ENCODE measurements at places on chromosomes 13 and 19. TPM values are rescaled to one million over a fixed set of nuclear protein-coding genes. Genes with fewer than 3 reads are reported as not detected.

GRCh38 chr19:54429545-54430227, 14.4 kb downstream of the TTYH1 start:
- H3K27ac ChIP-seq: no peak overlapping the region
- no peak for DNase-seq
- H3K27me3 ChIP-seq: peaks cover 79% of the 10 kb centered on the region
- H3K4me3 ChIP-seq: no peak overlapping the region
- H3K36me3 ChIP-seq: no peaks in the 10 kb centered on the region

DNA sequence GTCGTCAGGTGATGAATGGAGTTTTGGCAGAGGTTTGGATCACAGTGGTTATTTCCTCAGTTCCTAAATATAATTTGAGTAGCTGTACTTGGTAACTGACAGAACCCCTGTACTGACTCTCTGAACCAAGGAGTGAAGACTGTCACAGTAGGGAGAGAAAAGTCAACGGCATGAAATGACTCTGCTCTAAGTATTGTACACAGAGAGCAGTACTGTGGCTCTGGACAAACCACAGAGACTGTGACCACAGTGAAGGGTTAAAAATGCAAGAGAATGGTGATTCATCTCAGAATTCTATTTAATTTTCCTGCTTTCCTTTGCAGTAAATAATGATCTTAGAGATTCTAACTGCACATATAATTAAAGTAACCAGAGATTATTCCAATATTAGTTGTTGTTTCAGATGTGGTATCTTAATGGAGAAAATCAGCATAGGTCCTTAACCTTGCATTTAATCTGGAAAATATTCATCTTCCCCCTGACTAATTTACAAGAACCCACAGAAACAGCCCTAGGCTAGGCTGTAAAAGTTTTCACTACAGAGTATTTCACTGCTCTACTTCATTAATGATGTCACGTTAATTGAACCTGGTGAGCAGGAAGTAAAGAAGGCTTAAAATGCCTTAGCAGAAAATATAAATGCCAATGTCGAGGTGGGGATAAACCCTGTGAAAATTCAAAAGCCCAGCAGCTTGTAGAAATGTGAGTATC, 221.9 kb downstream of the LIG4 start:
- H3K27me3 ChIP-seq: no peaks in the 10 kb centered on the region
- no peak overlapping the region for H3K27ac ChIP-seq
- no peaks in the 10 kb centered on the region for H3K36me3 ChIP-seq
- H3K4me3 ChIP-seq: no peak overlapping the region
- no peak for DNase-seq
- no peaks in the 10 kb centered on the region for H3K4me1 ChIP-seq

DNA sequence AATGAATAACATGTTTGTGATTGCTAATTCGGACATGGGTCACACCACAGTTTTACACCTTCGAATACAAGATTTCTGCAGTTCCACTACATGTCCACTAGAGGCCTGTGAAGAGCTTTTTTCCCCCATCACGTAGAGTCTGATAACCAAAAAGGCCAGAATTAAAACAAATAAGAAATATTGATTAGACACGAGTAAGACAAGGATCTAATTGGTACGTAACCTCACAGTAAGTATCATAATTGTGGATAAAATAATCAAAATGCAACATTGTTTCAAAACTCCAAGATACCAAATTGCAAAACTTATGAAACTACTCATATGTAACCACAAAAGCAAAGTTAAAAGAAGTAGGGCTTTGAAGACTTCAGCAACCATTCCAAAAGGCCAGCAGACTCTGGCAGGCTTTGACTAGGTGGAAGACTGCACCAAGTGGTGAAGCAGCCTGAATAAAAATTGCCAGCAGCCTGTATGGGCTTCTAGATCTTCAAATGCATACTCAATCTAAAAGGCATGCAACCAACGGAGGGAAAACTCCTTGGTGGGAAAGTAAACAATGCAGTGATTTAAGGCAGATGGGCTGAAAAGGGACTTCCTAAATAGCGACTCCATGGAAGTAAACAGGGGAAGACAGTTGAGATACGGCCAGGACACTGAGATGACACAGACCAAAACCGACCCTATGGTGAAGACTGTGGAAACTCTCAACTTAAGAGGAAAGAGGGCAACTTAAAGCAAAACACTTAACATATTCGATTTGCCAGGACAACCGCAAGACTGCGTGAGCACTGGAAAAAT, 56.7 kb downstream of the STARD13 start:
- peaks cover 12% of the 10 kb centered on the region for H3K36me3 ChIP-seq
- H3K27ac ChIP-seq: peak overlapping the region; percentile 78
- H3K4me1 ChIP-seq: peaks cover 55% of the 10 kb centered on the region
- DNase-seq: peak; percentile 75
- no peak overlapping the region for H3K4me3 ChIP-seq
- H3K27me3 ChIP-seq: no peaks in the 10 kb centered on the region

- no peak overlapping the region for H3K4me3 ChIP-seq
- H3K4me1 ChIP-seq: peaks cover 11% of the 10 kb centered on the region
- no peaks in the 10 kb centered on the region for H3K27me3 ChIP-seq
- DNase-seq: peak; percentile 29
- H3K27ac ChIP-seq: no peak overlapping the region
These were observed 389.2 kb downstream of the DIAPH3 start for GRCh38 chr13:59774491-59774971.

DNA sequence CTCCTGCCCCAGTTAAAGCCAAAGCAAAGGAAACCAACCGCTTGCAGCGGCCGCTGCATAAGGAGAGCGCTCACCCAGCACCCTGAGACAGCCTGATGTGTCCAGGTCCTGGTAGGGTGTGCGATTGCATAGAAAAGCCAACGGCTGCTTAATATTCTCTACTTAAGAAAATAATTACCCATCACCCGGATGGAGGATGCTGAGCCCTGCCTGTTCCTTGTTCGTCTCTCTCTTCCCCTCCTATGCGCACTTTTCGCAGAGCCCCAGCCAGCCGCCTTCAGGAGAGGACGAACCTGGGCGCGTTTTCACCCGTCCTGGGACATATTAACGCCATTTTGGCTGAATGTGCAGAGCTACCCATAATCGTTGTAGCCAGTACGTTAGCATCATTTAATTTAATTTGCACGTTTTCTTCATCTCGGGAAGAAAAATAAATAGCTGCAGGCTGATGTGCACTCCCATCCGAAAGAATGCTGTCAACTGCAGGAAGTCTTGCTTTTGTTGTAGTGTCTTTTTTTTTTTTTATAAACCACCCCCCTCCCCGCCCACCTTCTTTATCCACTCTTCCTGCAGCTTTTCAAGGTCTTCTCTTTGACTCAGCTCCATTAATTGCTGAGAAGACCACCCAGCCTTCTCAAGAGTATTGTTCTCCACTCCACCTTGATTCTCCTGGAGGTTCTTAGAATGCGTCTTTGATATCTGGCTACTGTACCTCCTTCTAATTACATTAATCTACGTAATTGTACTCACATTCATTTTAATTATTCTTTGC, 214.5 kb downstream of the TEX29 start:
- DNase-seq: no peak
- H3K27me3 ChIP-seq: no peaks in the 10 kb centered on the region
- H3K4me1 ChIP-seq: no peaks in the 10 kb centered on the region
- no peak overlapping the region for H3K27ac ChIP-seq

DNA sequence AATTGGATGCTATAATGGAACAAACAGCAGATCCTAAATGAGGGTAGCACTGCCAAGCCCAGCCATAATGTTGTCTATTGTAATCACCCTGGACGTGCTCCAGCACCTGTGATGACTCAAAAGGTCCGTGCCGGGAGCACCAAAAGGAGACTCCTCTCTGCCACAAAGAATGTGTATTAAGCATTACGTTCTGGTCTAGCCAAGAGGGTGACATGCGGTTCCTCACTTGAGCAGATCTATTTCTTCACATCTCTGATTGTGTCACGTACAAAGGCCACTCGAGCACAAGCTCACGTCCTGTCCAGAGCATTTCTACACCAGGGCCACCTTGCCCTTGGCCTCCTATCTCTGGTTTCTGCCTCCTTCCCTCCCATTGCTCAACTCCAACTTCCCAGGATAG, 219.9 kb upstream of the IRS2 start:
- no peaks in the 10 kb centered on the region for H3K36me3 ChIP-seq
- peaks cover 6% of the 10 kb centered on the region for H3K27me3 ChIP-seq
- no peak for DNase-seq
- no peak overlapping the region for H3K27ac ChIP-seq
- no peak overlapping the region for H3K4me3 ChIP-seq

DNA sequence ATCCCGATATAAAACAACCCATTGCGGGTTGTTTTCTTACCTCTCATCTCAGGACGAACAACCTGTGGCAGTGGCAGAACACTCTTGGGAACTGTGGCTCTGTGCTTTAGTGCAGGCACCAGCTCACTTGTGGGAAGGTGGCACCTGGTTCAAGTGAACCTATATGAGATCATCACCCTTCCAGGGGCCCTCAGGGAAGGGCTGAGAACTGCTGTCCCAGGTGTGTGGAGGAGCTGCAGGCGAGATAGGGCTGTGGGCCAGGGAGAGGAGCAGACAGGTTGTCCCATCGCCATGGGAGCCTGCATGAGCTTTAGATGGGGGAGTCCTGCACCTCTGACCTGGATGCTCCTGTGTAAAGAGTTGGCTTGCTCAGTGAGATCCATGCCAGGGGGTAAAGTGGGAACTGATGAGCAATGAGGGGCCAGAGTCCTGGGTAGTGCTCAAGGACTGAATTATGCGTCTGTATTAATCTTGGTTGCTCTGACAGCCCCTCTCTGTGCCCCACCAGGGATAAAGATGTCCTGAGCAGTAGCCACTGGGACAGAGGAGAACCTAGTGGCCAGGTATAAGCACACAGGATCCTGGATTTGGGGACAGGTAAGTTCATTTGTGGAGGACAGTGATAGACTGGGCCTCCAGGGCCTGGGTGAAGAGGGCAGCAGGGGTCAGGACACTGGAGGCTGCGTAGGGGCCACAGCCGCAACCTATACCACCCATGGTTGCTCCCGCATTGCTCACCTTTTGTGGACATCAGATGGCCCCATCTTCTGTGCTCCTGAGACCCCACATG, 8.7 kb downstream of the CEACAM4 start:
- H3K4me3 ChIP-seq: no peak overlapping the region
- no peak overlapping the region for H3K27ac ChIP-seq
- no peaks in the 10 kb centered on the region for H3K4me1 ChIP-seq
- H3K36me3 ChIP-seq: no peaks in the 10 kb centered on the region

DNA sequence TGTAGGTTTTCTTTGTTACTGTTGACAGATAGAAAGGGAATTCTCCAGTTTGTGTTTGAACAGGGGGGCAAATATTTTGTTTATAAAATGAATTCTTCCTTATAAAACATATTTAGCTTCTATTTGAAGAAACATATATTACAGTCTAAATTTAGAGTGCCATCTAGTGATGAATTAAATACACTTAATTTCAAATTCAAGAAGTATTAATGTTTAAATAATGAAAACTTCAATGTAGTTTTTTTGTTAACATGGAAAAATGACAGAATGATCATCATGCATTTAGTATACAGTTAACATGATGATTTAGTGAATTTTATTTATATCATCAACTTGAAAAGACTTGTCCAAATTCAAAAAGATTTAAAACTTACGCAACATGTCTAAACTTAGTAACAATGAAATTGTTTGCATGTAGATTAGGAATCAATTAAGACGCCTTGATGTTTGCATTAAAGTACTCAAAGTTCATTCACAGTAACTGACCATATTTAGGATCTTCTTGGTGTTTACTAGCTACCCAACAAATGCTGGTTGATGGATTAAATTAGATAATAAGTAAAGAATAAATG, 765.9 kb upstream of the SLITRK1 start:
- no peak overlapping the region for H3K4me3 ChIP-seq
- no peak overlapping the region for H3K27ac ChIP-seq
- peaks cover 6% of the 10 kb centered on the region for H3K4me1 ChIP-seq

DNA sequence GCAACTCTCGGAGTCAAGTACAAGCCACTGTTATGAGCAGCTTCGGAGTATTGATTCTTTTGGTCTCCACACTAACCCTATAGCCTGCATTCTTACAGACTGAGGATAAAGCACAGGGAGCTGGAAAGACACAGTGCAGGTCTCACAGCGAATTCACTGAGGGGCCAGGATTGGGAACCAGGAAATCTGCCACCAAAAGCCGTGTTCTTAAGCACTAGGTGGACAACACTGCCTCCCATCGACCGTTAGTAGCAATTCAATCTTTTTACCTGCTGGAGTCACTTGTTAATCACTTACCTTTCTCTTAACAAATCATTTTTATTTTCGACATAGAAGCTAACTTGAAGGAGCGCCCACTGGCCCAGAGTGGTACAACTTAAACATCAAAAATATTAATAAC, 6.3 kb downstream of the PMIS2 start:
- H3K36me3 ChIP-seq: no peaks in the 10 kb centered on the region
- H3K27ac ChIP-seq: no peak overlapping the region
- DNase-seq: peak; percentile 36
- no peaks in the 10 kb centered on the region for H3K27me3 ChIP-seq

- DNase-seq: no peak
- H3K27me3 ChIP-seq: no peaks in the 10 kb centered on the region
- H3K4me1 ChIP-seq: no peaks in the 10 kb centered on the region
- no peak overlapping the region for H3K4me3 ChIP-seq
- H3K27ac ChIP-seq: no peak overlapping the region
- H3K36me3 ChIP-seq: no peaks in the 10 kb centered on the region
These were observed 1628.2 kb upstream of the SLC10A2 start for GRCh38 chr13:104694397-104694796.

Gene MUC16
- 0.45 TPM for total RNA-seq

Gene ZNF211
- 37.1 TPM for total RNA-seq

Measured in stomach (tissue), 19 donors.